Activated CD8-positive, alpha-beta memory T cell treated with anti-CD3 and anti-CD28 coated beads for 4 hours (primary cell): ENCODE measurements at places on chromosomes 7 and 10.

GRCh38 chr10:31099664-31100063 lies 68.0 kb upstream of the ZNF438 start:
- peak; percentile 4 for DNase-seq

DNA sequence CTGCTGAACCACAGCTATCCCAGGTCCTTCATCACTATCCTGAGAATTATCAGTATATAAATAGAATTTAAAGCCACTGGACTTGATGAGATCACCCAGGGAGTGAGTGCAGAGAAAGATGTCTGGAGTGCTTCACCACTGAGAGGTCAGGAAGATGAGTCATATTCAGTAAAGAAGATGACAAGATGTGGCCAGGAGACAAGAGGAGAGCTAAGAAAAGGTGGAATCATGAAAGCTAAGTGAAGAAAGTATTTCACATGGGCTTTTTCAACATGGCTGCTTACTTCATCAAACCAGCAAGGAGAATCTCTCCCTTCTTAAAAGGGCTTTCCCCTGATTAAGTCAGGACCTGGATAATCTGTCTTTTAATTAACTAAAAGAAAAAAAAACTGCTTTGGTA lies 9.1 kb upstream of the PRKAR2B start:
- DNase-seq = no peak

- no peak for DNase-seq
These were observed 122.0 kb upstream of the ZNF438 start for GRCh38 chr10:31153692-31154091.

DNA sequence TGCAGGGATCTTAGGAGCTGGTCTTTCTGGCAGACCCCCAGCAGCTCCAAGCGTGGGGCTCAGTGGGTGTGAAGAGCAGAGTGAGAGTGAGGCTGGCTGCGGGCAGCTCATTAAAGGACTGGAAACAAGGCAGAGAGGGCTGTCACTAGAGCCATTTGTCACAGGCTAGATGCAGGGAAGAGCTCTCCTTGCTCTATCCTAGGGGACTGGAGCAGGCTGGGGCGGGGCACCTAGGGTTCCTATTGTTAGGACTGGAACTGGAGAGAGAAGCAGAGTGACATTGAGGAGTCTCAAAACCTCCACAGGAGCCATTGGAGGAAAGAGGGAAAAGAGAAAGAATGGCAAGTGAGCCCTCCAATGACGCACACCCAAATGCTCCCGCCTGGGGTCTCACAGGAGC lies 772 bp upstream of the DDC start:
- DNase-seq = no peak

DNA sequence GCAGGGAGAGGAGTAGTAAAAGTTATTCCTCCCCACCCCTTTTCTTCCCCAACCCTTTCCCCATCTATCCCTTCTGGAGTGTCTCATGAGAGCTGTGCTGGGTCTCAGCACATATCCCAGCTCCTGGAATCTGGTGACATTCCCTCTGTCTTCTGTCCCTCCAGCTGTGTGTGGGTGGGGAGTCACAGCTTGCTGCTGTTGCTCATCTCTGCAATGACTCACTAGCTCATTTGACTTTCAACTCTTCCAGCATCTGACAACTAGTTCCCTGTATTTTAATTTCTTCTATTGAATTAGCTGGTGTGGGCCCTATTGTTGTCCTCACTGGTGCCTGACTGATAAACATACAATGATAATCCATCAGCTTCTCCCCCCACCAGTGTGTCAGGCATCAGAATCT lies 198.9 kb upstream of the AUTS2 start:
- no peak for DNase-seq
